ENCODE measurements at places on chromosomes 12 and 14. TPM values are rescaled to one million over a fixed set of nuclear protein-coding genes. Genes with fewer than 3 reads are reported as not detected.

GRCh38 chr14:60648934-60649874 is at the start of gene SIX1:
Gene SIX1 (minus strand): TSS chr14:60649477. CDS start chr14:60649189, 288 bp downstream.
- peak within 1 kb of the TSS; percentile 39 for H3K4me3 ChIP-seq
- H3K36me3 ChIP-seq, result no peaks in the 10 kb centered on the region
- peak within 1 kb of the TSS; percentile 65 for H3K27ac ChIP-seq
- no peak for DNase-seq

GRCh38 chr14:51513281-51513680 is 138.4 kb upstream of the FRMD6 start:
- DNase-seq, result no peak
- no peak overlapping the region for H3K4me3 ChIP-seq
- no peak overlapping the region for H3K27ac ChIP-seq

DNA sequence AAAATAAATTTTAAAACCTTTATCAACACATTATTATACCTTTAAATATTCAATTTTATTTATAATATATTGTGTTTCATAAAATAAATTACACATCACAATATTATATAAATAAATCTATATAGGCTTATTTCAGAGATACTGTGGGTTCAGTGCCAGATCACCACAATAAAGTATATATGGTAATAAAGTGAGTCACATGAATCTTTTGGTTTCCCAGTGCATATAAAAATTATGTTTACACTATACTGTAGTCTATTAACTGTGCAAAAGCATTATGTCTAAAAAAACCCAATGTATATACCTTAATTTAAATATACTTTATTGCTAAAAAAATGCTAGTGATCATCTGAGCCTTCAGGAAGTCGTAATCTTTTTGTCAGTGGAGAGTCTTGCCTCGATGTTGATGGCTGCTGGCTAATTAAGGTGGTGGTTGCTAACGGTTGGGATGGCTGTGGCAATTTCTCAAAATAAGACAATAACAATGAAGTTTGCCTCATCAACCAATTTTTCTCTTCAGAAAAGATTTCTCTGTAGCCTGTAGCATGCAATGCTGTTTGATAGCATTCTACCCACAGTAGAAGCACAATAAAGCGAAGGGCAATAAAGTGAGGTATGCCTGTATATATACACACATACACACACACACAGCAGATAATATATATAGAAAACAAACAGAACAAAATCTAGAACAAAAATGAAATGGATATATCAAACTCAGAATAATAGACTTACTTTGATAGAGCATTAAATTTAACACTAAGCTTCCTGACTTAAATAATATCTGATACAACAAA is 32.4 kb downstream of the CCDC59 start:
- no peaks in the 10 kb centered on the region for H3K27me3 ChIP-seq
- H3K4me3 ChIP-seq, result no peak overlapping the region
- no peaks in the 10 kb centered on the region for H3K36me3 ChIP-seq
- H3K27ac ChIP-seq, result no peak overlapping the region
- no peak for DNase-seq
- no peaks in the 10 kb centered on the region for H3K4me1 ChIP-seq

DNA sequence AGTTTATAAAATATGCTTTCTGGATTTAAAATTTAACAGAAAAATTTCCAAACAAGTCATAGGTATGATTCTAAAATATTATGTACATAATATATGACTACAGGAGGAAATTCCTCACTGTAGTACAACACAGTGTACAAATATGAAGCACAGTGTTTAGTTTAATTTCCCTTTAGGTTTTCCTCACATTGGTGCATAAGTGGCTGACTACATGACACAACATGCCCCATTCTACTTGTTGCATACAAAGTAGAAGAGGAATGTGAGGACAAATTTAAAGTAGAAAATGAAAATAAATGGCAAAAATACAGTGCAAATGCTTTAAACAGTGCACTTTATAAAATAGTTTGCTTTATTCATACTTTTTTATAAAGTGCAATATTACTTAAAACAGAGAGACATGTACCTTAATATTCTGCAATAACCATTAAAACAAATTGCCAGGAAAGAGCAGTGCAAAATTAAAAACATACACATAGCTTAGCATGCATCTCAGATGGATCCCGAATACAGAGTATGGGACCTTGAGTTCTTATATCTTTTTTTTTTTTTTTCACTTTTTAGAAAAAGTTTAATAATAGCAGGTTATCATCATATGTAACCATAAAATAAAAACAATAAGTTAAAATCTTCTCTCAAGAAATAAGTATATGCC is 54.8 kb upstream of the TTC7B start:
- no peak overlapping the region for H3K4me3 ChIP-seq
- peaks cover 8% of the 10 kb centered on the region for H3K36me3 ChIP-seq
- DNase-seq, result no peak
- no peaks in the 10 kb centered on the region for H3K27me3 ChIP-seq
- H3K27ac ChIP-seq, result no peak overlapping the region

- H3K4me1 ChIP-seq, result peaks cover 3% of the 10 kb centered on the region
- H3K27ac ChIP-seq, result no peak overlapping the region
- H3K36me3 ChIP-seq, result no peaks in the 10 kb centered on the region
- DNase-seq, result no peak
- no peaks in the 10 kb centered on the region for H3K27me3 ChIP-seq
- no peak overlapping the region for H3K4me3 ChIP-seq
Measured at GRCh38 chr12:104863296-104863948, 94.7 kb downstream of the SLC41A2 start.

Gene TMEM19
- total RNA-seq, result 24.7 TPM

Measured in thymus (tissue), 14 donors.